ENCODE measurements at places on chromosomes 4 and X. TPM values are rescaled to one million over a fixed set of nuclear protein-coding genes. Genes with fewer than 3 reads are reported as not detected.

The FREM3 gene
- 0.02 TPM for polyA plus RNA-seq

The RBMXL3 gene
- not detected for polyA plus RNA-seq

The CSAG2 gene
- 0.17 TPM for polyA plus RNA-seq

The PCDH19 gene
- polyA plus RNA-seq: 0.12 TPM

The CXXC4 gene
- 0.60 TPM for polyA plus RNA-seq
